ENCODE measurements at places on chromosomes 12 and 14.

- no peak for DNase-seq
Measured at GRCh38 chr12:116551952-116552772, 7.0 kb upstream of the MAP1LC3B2 start.

DNA sequence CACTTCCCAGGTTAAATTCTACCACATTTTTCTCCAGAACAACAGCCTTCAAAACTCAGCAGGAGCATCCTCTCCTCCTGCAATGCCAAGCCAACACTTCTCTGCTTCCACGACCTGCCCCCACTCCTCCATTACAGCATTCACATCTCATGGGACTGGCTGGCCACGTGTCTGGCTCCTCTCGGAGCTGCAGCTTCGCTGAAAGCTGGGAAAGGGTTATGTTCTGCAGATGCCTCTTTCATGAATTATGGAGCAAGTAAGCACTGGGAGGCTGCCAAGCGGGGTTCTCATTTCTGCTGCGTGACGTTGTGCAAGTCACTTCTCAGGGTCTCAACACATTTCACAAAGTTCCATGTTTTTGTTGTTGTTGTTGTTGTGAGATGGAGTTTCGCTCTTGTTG lies 142.2 kb upstream of the RFLNA start:
- DNase-seq, result no peak

- no peak for DNase-seq
Measured at GRCh38 chr14:104423701-104424405, 155.7 kb upstream of the C14orf180 start.

DNA sequence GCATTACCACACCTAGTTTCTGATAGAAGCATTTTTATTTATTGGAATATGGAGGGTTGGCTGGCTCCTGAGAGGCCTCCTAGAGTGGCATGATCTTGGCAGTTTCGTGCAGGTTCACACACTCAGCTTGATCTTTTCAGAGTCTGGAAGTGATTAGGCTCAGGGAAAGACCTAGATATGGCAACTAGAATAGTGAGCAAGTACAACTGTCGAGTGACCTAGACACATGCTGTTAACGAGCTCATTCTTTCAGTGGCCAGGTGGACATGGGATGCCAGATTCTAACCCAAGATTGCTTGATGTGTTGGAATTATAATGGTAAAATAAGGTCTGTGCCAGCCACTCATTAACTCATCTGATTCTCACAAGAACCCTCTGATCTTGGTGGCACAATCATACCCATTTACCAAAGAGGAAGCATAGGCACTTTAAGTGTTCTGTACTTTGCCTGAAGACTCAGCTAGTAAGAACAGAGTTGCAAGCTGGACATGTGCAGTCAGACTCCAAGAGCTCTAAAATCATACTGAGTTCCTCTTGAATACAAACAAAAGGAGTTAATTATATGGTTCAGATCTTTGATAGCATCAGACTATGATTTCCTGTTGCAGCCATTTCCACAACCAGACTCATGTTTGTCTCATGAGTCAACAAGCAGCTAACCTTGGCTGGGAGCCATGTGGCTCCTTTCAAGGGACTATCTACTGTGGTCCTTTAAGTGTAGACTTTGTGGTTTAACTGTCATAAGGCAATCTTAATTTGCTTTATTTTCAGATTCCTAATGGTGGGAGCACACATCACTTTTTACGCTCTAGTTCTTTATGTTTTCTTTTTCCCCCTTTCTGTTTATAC lies 144.2 kb downstream of the PLEKHA5 start:
- peak; percentile 15 for DNase-seq

GRCh38 chr14:43019826-43020225 lies 1413.2 kb downstream of the LRFN5 start:
- no peak for DNase-seq

- no peak for DNase-seq
Measured at GRCh38 chr14:99601361-99601831, 2.6 kb downstream of the CCDC85C start.

DNA sequence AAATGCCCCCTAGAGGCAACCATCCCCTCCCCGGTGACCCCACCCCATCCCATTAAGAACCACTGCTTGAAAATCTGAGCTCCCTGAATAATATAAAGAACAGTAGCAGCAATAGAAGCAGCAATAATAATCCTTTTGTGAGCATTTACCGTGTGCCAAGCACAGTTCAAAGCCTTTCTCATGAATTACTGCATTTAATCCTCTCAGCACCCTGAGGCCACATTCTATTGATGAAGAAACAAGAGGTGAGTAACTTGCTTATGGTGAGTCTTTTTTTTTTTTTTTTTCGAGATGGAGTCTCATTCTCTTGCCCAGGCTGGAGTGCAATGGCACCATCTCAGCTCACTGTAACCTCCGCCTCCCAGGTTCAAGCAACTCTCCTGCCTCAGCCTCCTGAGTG lies 65.0 kb downstream of the KCNK10 start:
- DNase-seq, result no peak

GRCh38 chr14:59998564-59998963 lies 78.6 kb downstream of the LRRC9 start:
- DNase-seq, result no peak

DNA sequence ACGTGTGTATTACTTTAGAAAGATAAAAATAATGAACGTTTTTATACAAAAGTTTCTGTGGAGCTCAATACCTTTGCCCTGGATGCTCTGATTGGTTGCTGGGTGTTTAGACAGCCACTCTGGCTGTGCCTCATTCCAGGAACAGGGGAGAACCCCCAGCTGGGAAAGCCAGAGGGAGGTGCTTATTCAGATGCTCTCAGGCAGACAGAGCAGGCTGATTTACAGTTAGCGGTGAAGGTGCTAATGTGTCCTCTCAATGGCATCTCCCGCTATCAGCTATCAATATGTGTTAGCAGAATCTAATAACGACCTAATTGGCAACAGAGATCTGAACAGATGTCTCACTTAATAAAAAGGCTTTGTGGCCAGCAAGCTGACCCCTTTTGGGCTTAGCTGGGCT lies 402.3 kb downstream of the NUAK1 start:
- DNase-seq, result no peak

- no peak for DNase-seq
Measured at GRCh38 chr14:66944872-66945271, 244.4 kb upstream of the GARIN2 start.

- no peak for DNase-seq
Measured at GRCh38 chr14:77043177-77043983, 14.9 kb upstream of the IRF2BPL start.

- no peak for DNase-seq
Measured at GRCh38 chr12:58211211-58211610, 269.8 kb downstream of the ATP23 start.

GRCh38 chr12:24697769-24698168 lies 251.1 kb downstream of the BCAT1 start:
- DNase-seq, result no peak

- DNase-seq, result no peak
Measured at GRCh38 chr14:105336477-105337287, 22.1 kb downstream of the PACS2 start.

DNA sequence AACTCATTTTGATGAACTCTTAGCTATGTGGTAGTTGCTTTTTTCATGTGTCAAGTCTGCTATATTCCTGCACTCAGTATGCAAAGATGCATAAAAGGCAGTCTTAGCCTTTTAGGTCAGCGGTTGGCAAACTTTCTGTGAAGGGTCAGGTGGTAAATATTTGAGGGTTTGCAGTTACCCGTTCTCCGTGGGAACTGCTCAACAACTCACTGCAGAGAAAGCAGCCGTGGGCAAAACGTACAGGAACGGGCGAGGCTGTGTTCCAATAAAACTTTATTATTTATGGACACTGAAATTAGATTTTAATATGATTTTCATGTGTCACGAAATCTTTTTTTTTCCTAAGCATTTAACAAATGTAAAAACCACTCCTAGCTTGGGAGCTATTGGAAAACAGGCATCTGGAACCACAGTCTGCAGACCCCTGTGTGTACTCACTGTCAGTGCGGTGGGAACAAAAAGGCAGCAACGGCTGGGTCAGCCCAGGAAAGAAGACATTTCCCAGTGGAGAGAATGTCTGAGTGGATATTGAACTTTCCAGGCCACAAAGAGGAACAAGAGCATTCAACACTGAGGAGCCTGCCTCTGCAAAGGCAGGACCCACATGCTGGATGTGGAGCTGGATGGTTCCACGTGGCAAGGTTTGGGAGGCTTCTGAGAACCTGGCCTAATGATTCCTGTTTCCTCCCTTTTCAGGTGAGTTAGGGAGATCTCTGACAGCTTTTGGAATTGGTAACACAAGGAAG lies 3.5 kb upstream of the ACACB start:
- DNase-seq, result no peak

GRCh38 chr14:32565256-32565655 lies 236.2 kb downstream of the AKAP6 start:
- no peak for DNase-seq

DNA sequence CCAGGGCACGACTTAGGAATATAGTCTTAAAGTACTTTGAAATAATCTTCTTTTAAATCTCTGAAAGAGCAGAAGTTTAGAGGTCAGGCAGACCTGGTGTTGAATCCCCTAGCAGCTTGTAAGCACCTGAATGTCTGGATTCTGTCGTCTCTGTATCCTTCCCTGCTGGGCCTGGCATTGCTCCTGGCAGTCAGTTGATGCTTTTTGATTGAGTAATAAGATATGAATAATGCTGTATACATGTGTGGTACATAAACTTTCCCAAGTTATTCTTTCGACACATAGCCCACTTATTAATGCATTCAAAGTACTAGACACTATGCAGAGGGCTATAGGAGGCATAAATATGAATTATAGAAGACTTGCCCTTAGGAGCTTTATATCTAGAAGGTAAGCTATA lies 31.4 kb downstream of the EVL start:
- no peak for DNase-seq

DNA sequence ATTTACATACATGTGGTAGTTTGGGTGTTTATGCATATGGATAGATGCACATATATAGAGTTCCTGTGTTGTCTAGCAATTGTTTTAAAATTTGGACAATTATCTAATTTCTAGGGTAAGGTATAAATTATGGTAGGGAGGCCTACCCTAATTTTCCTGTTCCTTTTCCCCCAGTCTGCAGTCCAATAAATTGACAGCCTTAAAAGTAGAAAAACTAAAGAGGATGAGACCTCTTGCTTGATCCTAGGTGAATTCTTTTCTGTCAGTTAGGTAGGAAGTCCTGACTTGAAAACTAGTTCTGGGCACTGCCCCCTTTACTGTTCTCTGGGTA lies 2.1 kb upstream of the CDKN1B start:
- no peak for DNase-seq

- DNase-seq, result no peak
Measured at GRCh38 chr14:99772371-99773283, 20.6 kb upstream of the EML1 start.

DNA sequence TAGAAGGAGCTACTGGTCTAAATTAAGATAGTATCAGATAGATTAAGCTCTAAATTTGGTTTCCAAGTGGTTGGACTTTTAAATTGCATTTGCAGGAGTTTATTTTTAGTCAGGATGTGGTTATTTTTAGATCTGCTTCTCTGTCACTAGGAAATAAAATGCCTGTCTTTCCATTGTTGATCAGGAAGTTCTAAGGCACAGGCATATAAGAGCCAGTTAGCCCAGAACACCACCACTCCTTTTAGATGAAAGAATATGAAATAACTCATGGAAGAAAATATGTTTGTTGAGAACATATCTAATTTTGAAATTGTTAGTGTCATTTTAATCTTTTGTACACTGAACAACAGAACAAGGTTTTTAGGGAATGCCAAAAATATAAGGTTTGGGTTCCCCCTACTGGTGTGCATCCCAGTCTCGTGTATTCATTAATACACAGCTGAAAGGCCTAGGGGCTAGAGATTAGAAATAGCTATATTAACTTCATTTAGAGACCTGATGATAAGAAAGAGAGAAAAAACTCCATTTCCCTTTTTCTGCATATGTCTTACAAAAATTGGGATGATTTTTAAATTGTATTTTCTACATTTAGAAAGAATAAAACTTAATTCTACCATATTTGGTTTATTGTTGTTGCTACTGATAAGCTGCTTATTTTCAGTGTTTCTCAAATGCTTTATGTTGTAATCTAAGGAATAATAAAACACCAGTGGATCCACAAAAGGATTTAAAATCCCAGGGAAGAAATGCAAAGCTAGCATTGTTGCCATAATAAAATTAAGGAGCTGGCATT lies 67.2 kb downstream of the RIC8B start:
- DNase-seq, result peak; percentile 6

DNA sequence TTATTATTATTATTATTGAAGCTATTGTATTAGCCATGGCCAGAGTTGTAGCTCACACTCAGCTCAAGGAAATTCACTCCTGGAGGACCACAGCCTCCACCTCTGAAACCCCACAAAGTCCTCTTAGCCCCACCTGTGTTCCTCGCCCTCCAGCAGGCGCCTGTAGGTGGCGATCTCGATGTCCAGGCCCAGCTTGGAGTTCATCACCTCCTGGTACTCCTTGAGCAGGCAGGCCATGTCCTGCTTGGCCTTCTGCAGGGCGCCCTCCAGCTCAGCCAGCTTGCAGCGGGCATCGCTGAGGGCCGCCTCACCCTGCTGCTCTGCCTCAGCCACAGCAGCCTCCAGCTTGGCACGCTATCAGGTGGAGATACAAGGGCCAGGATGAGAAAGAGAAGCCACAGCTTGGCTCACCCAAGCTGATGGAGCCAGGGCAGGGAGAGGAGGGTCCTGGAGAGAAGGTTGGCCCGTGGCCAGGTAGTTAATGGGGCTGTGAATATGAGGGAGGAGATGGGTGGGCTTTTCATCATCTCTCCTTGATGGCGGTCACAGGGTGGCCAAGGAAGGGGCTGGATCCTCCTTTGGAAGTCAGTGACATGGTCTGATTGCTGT lies 5.1 kb downstream of the KRT85 start:
- DNase-seq, result no peak

Measured in activated CD4-positive, alpha-beta T cell treated with anti-CD3 and anti-CD28 coated beads, Interleukin-2, amount 50 U/mL, for 24 hours (primary cell).